Stimulated activated CD8-positive, alpha-beta memory T cell treated with anti-CD3 and anti-CD28 coated beads, Interleukin-2, amount 100 ng/mL, for 1 hour (primary cell): ENCODE measurements at places on chromosomes 12 and 14.

DNA sequence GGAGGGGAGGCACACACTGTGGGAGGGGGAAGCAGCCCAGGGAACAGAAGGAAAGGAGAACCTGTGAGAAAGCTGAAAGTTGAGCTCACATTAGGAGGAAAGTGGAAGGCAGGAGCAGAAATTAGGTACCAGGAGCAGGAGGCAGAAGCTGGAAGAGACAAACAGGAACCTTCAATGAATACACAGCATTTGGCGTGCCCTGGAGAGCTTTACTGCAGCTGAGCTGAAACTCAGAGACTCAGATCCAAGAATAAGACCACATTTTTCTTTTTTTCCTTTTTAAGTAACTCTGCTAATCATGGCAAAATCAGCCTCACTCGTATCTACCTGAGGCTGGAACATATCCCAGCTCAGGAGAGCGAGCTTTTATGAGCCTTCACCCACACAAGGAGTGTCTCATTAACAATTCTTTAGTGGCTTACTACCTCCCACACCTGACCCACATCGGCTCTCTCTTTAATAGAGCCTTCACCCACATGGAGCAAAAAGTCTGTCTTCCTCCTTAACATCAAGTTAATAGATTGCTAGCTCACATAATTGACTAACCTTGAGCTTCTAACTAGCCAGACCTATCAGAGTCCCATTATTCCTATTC lies 18.2 kb upstream of the CERS5 start:
- DNase-seq = no peak

- no peak for DNase-seq
Measured at GRCh38 chr14:99041820-99042174, 230.2 kb downstream of the BCL11B start.

GRCh38 chr12:62263232-62263631 lies 3.0 kb downstream of the USP15 start:
- no peak for DNase-seq

DNA sequence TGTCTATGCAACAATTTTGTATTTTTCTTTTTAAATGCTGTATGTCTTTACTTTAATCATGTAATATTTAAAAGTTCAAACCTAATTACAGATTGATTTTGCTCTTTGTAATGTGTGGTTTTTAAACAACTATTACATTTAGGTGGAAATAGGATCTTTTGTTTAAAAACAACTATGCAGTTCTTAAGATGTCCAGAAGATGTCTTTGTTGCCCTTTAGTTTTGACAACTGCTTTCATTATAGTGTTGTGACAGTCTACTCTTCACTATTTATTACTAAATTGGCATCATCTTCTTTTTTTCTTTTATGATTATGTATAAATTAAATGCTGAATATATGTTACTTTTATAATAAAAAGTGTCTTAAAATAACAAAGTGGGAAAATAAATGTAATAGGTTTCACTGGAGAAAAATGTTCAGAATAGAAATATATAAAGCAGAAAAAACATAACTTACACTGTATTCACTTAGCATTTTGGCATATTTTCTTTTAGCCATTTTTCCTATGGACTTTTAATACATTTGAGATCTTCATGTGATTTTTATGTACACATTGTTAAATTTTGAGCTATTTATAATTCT lies 27.1 kb upstream of the PCNX4 start:
- no peak for DNase-seq

DNA sequence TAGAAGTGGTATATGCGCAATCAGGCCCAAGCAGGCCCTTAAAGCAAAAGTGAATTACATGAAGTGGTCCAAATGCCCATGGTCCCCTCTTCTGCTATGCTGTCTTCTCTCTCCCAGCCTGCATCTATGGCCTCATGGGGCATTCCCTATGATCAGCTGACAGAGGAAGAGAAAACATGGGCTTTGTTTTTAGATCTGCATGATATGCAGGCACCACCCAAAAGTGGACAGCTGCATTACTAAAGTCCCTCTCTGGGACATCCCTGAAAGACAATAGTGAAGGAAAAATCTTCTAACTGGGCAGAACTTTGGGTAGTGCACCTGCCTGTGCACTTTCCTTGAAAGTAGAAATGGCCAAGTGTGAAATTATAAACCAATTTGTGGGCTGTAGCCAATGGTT lies 145.2 kb upstream of the ARID2 start:
- no peak for DNase-seq

- DNase-seq = no peak
Measured at GRCh38 chr14:66085224-66085623, 400.9 kb upstream of the CCDC196 start.

DNA sequence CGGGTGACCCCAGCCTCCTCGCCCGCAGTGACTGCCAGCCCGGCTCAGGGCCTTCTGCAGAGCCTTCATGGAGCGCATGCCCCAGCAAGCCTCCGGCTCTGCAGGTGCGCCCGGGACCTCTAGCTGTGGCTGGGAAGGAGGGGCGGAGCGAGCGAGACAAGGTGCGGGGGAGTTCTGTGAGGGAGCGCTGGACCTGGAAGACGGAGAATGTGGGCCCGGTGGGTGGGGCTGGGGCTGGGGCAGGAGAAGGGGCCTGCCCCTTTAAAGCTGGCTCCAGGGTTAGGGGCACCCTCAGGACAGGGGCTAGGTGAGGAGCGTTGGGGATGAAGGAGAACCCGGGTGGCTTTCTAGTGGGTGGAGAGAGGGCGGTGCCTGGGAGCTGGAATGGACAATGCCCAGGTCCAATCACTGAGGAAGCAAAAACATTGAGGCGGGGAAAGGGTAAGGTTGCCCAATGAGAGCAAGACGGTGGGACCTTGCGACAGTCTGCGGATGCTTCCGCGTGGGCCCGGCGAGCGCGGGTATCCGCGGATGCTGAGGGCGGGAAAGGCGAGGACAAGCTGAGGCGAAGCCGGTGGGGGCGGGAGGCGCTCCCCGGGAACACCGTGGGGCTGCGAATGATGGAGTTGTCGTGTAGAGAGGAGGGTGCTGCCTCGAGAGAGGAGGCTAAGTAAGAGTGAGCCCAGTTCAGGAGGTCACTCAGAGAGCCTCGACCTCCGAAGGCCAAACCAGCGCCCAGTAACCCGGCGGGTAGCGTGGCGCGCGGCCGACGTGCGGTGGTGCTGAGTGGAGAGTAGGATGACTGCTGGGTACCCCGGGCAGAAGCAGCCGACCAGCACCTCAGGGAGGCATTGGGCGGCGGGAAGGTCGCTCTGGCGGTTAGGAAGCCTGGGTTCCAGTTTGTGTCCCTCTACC lies at the start of gene GLS2:
Gene GLS2, minus strand, starts transcription at position 121 of the 915 bp plus-strand sequence. Its CDS starts 43 bp downstream, at position 78.
- DNase-seq = peak; percentile 45
